Natural killer cell (primary cell): ENCODE measurements at places on chromosomes 16 and 17. TPM values are rescaled to one million over a fixed set of nuclear protein-coding genes. Genes with fewer than 3 reads are reported as not detected.

The HOXB6 gene
- total RNA-seq: not detected

The TBX2 gene
- total RNA-seq: not detected

The UNC13D gene
- total RNA-seq: 279 TPM

The IRX3 gene
- not detected for total RNA-seq

The C16orf95 gene
- total RNA-seq: 4.1 TPM

The ASIC2 gene
- total RNA-seq: not detected

The ZKSCAN2 gene
- 6.7 TPM for total RNA-seq

The NGFR gene
- total RNA-seq: 1.8 TPM

- H3K36me3 ChIP-seq: no peaks in the 10 kb centered on the region
- H3K4me1 ChIP-seq: peaks cover 47% of the 10 kb centered on the region
- no peak overlapping the region for H3K4me3 ChIP-seq
- no peak for DNase-seq
Observed at GRCh38 chr17:76529224-76530094, 8.1 kb downstream of the CYGB start.

DNA sequence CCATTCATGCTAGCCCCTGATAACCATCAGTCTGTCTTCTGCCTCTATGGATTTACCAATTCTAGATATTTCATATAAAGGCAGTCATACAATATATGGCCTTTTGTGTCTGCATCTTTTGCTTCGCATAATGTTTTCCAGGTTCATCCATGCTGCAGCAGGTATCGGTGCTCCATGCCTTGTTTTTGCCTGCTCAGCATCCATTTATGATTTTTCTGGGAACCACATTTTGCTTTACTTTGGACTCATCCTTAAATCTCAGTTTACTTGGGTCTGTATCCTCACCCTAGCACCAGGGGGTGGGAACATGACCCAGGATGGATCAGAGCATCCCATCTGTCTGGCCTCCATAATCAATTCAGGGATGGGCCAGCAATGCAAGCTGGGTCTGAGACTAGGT lies 325.7 kb downstream of the XYLT1 start:
- H3K36me3 ChIP-seq: peaks cover under 1% of the 10 kb centered on the region
- H3K27ac ChIP-seq: no peak overlapping the region
- H3K4me3 ChIP-seq: no peak overlapping the region
- H3K27me3 ChIP-seq: no peaks in the 10 kb centered on the region

- H3K27me3 ChIP-seq: peaks cover 10% of the 10 kb centered on the region
- no peak for DNase-seq
- H3K4me3 ChIP-seq: no peak overlapping the region
- H3K36me3 ChIP-seq: no peaks in the 10 kb centered on the region
- no peak overlapping the region for H3K27ac ChIP-seq
- no peaks in the 10 kb centered on the region for H3K4me1 ChIP-seq
Observed at GRCh38 chr16:86883583-86884389, 305.4 kb downstream of the FOXL1 start.

DNA sequence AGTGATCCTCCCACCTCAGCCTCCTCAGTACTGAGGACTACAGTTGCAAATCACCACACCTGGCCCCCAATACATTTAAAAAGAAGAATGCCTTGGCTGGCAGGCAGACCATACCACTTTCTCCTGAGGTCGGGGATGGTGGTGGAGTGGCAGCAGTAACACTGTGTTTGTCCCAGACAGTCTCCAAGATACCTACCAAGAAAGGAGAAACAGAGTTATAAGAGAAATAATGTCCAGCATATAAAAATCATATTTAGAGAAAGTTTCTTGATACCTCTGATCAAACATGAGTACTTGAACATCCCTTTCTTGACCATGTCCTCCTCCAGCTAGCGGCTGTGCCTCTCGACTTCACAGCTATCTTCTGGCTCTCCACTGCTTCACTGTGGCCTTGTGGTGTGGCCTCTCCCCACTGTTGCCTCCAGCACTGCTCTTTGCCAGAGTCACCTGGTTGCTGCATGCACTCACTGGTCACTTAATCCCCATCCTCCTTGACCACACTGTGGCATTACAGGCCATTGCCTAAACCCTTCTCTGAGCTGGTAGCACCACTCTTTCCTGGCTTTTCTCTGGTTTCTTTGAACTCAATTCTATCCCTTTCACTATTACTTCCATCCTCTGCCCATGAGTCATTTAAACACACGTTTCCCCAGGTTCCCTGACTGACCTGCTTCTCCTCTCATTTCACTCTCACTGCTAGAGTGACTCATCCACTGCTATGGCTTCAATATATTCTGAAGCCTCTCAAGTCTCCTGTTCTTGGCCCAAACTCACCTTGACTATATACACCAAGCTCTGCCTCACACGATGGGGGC lies 45.2 kb downstream of the XPO6 start:
- DNase-seq: no peak
- no peaks in the 10 kb centered on the region for H3K27me3 ChIP-seq
- peaks cover 30% of the 10 kb centered on the region for H3K4me1 ChIP-seq
- peaks cover 54% of the 10 kb centered on the region for H3K36me3 ChIP-seq
- no peak overlapping the region for H3K27ac ChIP-seq

GRCh38 chr17:69828087-69828486 lies 246.9 kb upstream of the KCNJ16 start:
- H3K36me3 ChIP-seq: no peaks in the 10 kb centered on the region
- no peak for DNase-seq
- no peak overlapping the region for H3K27ac ChIP-seq
- no peaks in the 10 kb centered on the region for H3K27me3 ChIP-seq
- no peaks in the 10 kb centered on the region for H3K4me1 ChIP-seq

DNA sequence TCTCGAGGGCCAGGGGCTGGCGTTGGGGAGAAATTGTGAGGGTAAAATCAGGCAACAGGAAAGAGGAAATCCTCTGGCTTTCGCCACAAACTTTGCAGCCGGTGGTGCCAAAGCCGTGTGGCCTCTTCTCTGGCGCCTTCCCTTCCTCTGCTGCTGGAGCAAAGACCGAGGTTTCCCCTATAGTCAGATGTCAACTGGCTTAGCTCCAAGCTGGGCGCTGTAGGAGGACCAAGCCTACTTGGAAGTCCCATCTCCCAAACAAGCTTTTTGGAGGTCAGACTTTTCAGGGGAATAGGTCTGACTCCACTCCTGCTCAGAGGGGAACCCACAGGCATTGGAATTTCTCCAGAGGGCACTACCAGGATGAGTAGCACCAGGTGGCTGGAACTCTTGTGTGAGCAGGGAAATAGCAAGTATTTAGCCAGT lies 5.0 kb downstream of the IGFBP4 start:
- H3K4me3 ChIP-seq: no peak overlapping the region
- no peaks in the 10 kb centered on the region for H3K27me3 ChIP-seq
- H3K4me1 ChIP-seq: peaks cover 42% of the 10 kb centered on the region
- no peak overlapping the region for H3K27ac ChIP-seq
- no peak for DNase-seq

GRCh38 chr16:28110479-28110878 lies 47.0 kb upstream of the GSG1L start:
- peaks cover 90% of the 10 kb centered on the region for H3K36me3 ChIP-seq
- peak overlapping the region; percentile 25 for H3K27ac ChIP-seq
- H3K4me3 ChIP-seq: no peak overlapping the region
- peaks cover 5% of the 10 kb centered on the region for H3K4me1 ChIP-seq
- no peaks in the 10 kb centered on the region for H3K27me3 ChIP-seq
- DNase-seq: no peak
